ENCODE measurements at places on chromosomes 12 and 14.

GRCh38 chr12:95700316-95700785 is 90.2 kb downstream of the NTN4 start:
- DNase-seq = no peak

GRCh38 chr12:52313926-52314325 is 7.3 kb downstream of the KRT83 start:
- DNase-seq = no peak

DNA sequence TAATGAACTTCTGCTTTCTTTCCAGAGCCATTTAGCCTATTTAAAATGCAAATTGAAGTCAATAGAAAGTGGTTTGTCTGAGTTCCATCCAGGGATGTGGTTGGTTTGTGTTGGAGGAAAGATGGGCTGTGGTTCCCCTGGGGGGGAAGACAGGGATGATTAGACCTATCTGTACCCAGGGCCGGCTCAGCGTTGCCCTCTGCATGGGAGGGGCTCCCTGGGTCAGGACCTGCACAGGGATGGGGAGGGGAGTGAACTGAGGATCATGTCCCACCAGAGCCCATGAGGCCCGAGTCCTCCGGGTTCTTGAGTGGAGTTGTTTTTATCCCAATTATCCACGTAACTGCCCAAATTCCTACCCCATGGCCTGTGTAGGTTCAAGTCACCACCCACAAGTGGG is 76.9 kb upstream of the SFSWAP start:
- DNase-seq = no peak

- DNase-seq = no peak
These were observed 3.3 kb upstream of the PAX9 start for GRCh38 chr14:36658123-36659009.

DNA sequence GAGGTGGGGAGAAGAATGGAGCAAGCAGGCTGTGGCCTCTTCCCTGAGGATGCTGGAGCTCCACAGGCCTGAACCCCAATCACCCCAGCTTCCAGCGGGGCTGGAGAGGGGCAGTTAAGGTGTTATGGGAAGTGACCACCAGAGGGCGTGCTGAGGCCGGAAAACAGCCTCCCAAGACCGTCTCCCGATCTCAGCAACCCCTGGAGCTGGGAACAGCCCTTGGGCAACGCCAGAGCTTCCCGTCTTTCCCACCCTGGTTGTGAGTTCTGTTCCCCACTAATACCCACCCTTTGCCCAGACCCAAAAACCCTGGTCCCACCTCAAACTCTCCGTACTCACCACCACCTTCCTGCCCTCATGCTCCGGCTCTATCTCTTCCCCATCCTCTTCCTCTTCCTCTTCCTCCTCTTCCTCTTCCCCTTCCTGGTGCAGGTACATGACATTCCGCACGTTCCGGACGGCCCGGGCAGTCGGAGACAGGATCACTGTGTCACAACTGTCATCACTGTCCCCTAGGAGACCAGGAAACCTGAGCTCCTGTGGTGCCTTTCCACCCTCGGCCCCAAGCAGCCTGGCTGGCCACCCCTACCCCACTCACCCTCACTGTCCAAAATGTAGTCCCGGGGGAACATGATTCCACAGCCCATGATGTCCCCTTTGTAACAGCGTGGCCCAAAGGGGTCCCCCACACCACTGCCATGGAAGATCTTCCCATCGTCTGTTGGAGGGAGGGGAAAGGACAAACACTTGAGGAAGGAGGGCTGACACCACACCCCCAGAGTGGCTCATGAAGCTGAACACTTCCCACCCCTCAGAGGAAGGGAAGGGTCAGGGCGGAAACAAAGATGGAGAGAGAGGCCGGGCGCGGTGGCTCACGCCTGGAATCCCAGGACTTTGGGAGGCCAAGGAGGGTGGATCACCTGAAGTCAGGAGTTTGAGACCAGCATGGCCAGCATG is 12.9 kb downstream of the SPRYD3 start:
- DNase-seq = no peak

DNA sequence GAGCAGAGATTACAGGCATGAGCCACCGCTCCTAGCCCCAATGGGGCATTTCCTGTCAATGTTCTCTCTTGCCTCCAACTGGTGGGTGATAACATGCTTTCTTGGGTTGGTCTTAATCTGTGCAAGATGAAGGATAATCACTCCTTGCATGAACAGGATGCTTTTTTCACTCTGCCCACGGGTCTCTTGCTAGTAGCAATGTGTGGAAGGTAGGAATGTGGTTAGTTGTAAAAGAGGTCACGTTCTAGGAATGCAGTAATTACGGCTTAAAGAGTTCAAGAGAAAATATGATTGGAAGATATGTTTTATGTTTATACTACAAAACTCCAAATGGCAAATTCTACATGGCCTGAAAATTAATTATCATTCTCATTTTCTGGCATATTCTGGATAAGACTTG is 10.5 kb downstream of the RNASE10 start:
- no peak for DNase-seq

GRCh38 chr14:20697273-20698017 is 8.9 kb downstream of the ANG start:
- no peak for DNase-seq

GRCh38 chr14:86331341-86331740 is 801.4 kb downstream of the FLRT2 start:
- DNase-seq = no peak
